ENCODE measurements at places on chromosomes 5 and 9. TPM values are rescaled to one million over a fixed set of nuclear protein-coding genes. Genes with fewer than 3 reads are reported as not detected.

The UTP15 gene
- 19.5 TPM for total RNA-seq

The CTNND2 gene
- total RNA-seq, result 1.8 TPM

The DMRT1 gene
- total RNA-seq, result not detected

The MYORG gene
- total RNA-seq, result 10.1 TPM

The GABBR2 gene
- not detected for total RNA-seq

The DOK3 gene
- 22.6 TPM for total RNA-seq

The SELENOP gene
- 807 TPM for total RNA-seq

The ZBTB34 gene
- 9.4 TPM for total RNA-seq

The PCDHGB6 gene
- 5.3 TPM for total RNA-seq

The CLTA gene
- 190 TPM for total RNA-seq

The CA9 gene
- total RNA-seq, result not detected

The MYOZ3 gene
- 0.42 TPM for total RNA-seq

The ZSWIM6 gene
- 12.5 TPM for total RNA-seq
